ENCODE measurements at places on chromosomes 1 and 21.

- DNase-seq = no peak
These were observed 16.9 kb upstream of the EFCAB14 start for GRCh38 chr1:46735708-46736324.

GRCh38 chr1:44714944-44715571, 15.9 kb downstream of the RNU5D-1 start:
- peak; percentile 82 for DNase-seq

- DNase-seq = no peak
These were observed 83.5 kb upstream of the HIVEP3 start for GRCh38 chr1:42002220-42002619.

GRCh38 chr1:169109561-169110134, 3.2 kb downstream of the ATP1B1 start:
- DNase-seq = no peak

DNA sequence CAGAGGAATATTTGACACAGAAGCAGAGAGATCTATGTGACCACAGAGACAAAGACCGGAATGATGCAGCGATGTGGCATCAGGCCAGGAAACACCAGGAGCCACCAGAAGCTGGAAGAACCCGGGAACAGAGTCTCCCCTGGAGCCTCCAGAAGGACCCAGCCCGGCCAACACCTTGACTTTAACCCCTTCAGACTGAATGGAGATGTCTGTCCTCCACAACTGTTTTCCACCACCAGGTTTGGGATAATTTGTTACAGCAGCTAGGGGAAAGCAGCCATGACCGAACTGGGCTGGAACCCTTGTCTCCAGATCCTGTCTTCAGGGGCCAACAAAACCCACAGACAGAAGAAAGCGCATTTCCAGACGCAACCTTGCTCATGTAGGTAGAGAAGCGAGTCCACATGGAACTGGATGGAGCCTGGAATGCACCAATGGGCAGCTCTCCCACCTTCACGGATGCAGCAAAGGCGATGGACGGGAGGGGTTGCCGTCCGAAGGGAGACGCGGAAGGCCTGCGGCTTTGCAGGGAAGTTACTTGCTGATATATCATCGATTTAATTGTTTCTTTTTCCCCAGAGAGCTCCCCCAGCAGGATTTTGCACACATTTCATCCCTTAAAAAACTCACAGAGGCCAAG, 396.6 kb downstream of the NPHP4 start:
- no peak for DNase-seq

DNA sequence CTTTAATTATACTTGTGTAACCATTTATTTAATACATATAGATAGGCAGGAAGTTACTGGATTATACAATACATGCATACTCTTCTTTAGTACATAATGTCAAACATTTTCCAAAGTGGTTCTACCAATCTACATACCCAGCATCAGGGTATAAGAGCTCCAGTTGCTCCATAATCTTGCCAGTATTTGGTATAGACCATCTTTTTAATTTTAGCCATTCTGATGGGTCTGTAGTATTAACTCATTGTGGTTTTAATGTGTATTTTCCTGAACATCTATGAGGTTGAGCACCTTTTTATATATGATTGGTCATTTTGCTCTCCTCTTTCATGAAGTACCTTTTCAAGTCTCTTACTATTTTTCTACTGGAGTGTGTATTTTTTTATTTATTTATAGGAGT, 32.1 kb downstream of the EBNA1BP2 start:
- DNase-seq = no peak

- DNase-seq = no peak
These were observed 19.7 kb upstream of the CHIA start for GRCh38 chr1:111270771-111271463.

- DNase-seq = no peak
These were observed 1644.0 kb upstream of the B3GALT2 start for GRCh38 chr1:194830387-194830786.

GRCh38 chr1:82197606-82198005, 396.9 kb downstream of the ADGRL2 start:
- DNase-seq = no peak

DNA sequence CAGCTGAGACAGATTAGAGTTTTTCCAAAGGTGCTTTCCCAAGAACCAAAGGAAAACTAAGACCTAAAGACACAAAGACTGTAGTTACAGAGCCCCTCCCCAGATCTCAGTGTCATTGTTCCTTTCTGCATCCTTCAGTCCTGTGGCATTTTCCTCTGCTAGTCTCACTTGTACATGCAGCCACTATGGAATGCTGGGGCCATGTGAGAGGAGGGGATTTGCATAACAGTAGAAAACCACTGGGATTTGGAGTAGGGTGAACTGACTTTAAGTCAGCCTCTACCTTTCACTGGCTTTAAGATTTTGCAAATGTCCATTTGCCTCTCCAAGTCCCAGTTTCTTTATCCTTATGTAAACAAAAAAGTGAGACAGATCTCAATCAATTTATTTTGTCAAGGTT, 119.4 kb upstream of the F3 start:
- DNase-seq = no peak

GRCh38 chr1:44505210-44505993, 100.3 kb downstream of the RNF220 start:
- DNase-seq = no peak

- DNase-seq = no peak
These were observed 619 bp downstream of the BCL9 start for GRCh38 chr1:147541672-147542568.

- no peak for DNase-seq
These were observed 38.3 kb downstream of the IFI44 start for GRCh38 chr1:78687914-78688313.

DNA sequence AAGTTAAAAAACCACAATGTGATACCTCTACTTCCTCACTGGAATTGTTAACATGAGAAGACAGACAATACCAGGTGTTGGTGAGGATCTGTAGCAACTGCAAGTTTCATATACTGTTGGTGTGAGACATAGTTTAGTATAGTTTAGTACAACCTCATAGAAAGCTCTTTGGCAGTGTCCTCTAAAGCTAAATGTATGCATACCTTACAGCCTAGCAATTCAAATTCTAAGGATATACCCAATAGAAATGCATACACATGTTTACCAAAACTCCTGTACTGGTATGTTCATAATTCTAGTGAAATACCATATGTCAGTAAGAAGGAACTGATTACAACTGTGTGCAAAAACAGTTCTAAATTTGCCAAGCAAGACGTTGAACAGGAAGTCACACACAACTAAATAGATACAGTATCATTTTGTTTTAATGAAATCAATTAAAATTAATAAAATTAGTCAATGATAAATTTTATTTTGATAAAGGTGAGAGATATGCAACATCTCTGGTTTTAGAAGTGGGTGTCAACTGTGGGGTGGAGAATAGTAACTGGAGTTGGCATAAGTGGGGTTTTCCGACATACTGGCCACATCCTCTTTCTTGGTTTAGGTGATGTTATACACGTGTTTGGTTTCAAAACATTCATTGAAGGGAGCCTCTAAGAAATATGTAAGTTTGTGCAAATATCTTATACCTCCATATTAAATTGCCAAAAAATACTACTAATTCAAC, 450.7 kb downstream of the PTPRC start:
- peak; percentile 46 for DNase-seq

DNA sequence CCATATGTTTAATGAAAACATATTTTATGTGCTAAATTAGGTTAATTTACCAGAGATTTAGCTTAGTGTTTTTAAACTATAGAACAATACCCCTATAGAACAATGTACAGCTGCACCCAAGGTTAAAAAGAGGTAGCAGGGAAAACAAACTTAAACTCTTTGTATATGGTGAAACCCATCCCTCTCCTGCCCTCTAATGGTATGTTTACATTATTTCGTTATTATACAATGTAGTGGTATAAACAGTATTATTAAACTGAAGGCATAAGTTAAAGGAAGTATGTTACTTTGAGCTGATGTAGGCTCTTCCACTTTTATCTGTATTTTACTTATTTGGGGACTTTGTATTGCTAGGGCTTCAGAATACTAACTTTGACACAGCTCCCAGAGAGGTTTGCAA, 16.7 kb upstream of the ZYG11A start:
- no peak for DNase-seq

DNA sequence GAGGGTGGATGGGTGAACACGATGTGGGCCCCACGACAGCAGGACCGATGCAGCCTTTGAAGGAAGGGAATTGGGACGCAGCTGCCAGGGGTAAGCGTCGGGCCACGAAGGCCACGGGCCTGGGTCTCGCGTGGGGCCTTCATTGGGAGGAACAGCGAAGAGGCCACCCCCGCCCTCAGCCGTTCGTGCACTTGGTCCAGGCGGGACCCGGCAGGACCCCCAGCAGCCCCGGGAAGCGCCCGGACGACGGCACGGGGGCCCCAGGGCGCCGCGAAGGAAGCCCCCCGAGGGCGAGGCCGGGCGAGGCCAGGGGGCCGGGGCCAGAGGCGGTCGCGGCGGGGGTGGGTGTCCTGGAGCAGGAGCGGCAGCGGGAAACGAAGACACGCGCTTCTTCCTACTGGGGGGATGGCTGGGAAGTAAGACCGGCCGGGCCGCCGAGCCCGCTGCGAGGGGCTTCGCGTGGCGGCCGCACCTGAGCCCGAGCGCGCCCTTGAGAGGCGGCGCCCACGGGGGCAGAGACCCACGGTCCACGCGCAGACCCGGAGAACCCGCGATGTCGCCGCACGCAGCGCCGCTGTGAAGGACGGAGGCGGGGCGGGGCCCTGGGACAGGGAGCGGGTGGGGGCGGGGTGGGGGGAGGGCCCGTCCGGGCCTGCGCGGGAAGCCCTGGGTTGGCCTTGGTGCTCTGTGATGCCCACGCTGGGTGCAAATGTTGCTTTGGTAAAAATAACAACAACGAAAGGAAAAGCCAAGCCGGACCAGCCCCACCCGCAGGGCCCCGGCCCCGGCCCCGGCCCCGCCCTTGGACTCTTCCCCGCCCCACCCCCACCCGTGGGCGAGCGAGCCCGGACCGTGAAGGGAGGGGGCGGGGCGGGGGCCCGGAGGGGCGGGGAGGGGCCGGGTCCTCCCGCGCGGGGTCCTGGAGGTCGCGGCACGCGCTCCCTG, 56.0 kb upstream of the ADARB1 start:
- no peak for DNase-seq

- no peak for DNase-seq
These were observed 438.2 kb downstream of the SMYD3 start for GRCh38 chr1:246068619-246069509.

- DNase-seq = no peak
These were observed 276.4 kb upstream of the B3GALT2 start for GRCh38 chr1:193462629-193463320.

DNA sequence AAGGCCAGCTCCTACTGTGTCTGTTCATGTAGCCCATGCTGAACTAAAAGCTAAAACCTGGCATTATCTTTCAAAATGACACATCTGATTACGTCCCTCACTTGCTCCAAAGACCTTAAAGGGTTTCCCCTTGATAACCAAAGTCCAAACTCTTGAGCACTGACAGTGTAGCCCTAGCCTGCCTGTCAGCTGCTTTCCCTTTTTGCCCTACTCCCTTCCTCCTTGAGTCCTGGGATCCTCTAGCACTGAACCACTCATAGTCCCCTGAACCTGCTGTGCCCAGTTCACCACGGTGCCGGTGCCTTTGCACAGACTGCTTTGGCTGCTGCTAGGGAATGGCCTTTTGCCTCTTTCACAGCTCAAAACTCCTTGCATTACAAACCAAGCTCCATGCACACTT, 67.5 kb downstream of the PLXNA2 start:
- DNase-seq = no peak

GRCh38 chr1:42736571-42737200, 3.4 kb downstream of the CLDN19 start:
- DNase-seq = no peak

DNA sequence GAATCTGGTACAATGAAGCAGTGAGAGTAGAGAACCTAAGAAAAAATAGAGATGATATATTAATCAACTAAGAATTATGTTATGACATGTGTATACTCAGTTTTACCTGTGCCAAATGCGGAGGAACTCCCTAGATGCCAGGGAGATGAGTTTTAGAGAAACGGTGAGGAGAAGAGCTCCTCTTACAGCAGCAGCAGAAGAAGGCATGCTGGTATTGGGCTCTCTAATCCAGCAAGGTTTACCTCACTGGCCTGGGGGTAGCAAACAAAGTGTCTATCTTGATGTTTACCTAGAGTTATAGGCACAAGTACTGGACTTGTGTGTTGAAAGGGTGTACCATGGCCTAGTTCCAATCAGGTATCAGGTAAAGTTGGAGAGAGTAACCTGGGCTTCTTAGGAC, 28.9 kb upstream of the DEPDC1 start:
- no peak for DNase-seq

DNA sequence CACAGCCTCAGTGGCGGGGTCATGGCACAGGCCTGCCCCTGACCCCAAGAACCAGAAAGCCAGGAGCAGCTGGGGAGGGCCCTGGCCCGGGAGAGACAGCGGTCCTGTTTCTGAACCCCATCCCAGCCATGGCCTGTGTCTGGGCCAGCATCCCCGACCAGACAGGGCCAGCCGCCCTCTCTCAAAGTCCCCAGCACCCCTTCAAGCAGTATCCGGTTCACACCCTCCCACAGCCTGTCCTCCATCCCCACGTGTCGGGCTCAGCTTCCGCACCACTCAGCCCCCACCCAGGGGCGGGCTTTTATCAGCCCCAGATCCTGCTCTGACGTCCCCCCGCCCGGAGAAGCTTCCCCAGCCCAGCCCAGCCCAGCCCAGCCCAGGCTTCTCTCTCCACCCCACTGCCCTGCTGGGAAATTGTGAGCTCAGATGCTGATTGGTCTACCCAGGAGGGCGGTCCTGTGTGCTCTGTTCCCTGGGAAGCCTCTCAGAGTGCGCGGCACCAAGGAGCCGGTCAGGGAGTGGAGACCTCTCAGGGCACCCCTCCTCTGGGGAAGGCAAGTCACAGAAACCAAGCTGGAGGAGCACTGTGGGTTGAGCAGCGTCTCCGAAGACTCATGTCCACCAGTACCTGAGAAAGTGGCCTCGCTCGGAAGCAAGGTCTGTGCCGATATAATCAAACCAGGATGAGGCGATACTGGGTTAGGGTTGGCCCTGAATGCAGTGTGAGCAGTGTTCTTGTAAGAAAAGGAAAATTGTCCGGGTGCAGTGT, 4.7 kb upstream of the FAAP20 start:
- peak; percentile 91 for DNase-seq

GRCh38 chr1:230865062-230865817, 3.1 kb downstream of the C1orf198 start:
- DNase-seq = no peak

- DNase-seq = no peak
These were observed 29.1 kb upstream of the BCAR3 start for GRCh38 chr1:93710499-93711453.

- DNase-seq = no peak
These were observed 45.9 kb upstream of the TNFSF4 start for GRCh38 chr1:173253046-173253445.

- no peak for DNase-seq
These were observed 106.6 kb downstream of the TLR5 start for GRCh38 chr1:223036479-223036845.

DNA sequence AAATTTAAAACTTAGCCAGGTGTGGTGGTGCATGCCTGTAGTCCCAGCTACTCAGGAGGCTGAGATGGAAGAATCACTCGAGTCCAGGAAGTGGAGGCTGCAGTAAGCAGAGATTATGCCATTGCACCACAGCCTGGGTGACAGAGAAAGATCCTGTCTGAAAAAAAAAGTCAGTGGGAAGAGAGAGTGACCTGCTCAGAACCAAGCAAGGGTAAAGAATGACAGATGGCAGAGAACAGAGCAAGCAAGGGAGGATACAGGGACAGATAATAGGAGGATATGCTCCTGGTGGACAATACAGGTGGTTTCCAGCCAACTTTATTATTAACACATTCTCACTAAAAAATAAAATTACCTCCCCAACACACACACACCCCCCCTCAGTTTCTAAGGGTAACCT, 4.6 kb upstream of the TMEM51 start:
- no peak for DNase-seq

- peak; percentile 18 for DNase-seq
These were observed 5.1 kb upstream of the SSR2 start for GRCh38 chr1:156025876-156026275.

- DNase-seq = peak; percentile 29
These were observed 38.7 kb downstream of the BCL9 start for GRCh38 chr1:147579934-147580537.

All from CD4-positive, alpha-beta T cell treated with Interleukin-1 beta for 1 hour (primary cell).